Hematopoietic multipotent progenitor cell treated with erythropoietin and hydrocortisone succinate and interleukin-3 and kit ligand, for 8 days (in vitro differentiated cells): ENCODE measurements at places on chromosomes 4 and X.

GRCh38 chr4:7765666-7766065 lies 174.0 kb downstream of the AFAP1 start:
- DNase-seq = no peak

DNA sequence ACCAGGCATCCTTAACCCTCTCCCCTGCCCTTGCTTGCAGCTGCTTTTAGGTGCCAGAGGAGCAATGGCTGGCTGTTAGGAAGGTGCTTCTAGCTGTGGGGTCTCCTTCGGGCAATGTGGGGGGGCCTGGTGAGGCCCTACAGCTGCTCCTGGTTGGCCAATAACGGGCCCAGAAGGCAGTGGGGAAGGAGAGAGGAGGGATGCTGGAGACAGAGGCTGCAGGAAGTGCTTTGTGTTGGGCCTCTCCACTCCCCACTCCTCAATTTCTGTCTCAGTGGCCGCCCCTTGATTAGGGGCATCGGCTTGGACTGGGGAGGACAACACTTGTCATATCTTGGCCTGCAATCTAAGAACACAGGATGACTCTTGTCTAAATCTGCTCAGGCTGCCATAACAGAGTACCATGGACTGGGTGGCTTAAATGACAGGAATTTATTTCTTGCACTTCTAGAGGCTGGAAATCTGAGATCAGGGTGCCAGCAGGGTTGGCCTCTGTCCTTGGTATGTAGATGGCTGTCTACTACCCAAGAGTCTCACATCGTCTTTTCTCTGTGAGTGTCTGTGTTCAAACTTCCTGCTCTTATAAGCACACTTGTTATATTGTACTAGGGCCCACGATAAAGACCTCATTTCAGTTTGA lies 374.3 kb downstream of the MID1IP1 start:
- no peak for DNase-seq

DNA sequence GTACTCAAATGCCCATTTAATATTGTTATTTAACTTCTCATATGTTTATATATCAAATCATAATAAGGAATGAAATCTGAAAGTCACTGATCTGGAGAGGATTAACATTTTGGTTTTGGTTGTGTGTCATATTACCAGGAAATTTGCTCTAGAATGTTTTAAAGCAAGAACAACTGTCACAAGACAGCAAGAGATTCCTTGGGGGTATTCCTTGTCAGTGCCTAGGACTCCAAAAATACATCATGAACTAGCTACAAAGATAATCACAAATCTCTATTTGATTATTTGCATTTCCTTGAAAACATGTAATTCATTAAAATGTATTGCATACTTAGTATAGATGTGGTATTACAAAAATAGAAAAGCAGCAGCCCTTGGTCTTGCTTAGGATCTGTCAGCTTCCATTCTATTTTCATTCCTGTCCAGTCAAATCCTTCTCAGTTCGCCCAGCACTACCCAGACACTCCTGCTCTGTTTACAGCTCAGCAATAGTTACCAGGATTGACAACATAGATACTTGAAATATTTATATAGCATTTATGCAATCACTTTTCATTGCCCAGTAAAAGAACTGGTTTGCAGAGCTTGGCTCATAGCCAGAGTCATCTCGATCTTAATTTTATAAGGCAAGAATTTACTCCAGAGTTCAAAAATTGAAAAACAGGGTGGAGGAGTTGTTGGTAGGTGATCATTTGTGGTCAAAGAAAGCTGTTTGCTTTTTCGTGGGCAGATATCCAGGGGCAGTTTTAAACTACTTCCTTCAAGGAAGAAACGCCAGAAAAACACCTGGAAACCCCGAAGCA lies 9.2 kb upstream of the BMP3 start:
- no peak for DNase-seq

- DNase-seq = no peak
These were observed 107.9 kb downstream of the CPEB2 start for GRCh38 chr4:15110120-15110571.

GRCh38 chrX:54891573-54891972 lies 29.1 kb upstream of the TRO start:
- DNase-seq = peak; percentile 71

- DNase-seq = no peak
These were observed 72.7 kb downstream of the ANXA10 start for GRCh38 chr4:168164915-168165548.

DNA sequence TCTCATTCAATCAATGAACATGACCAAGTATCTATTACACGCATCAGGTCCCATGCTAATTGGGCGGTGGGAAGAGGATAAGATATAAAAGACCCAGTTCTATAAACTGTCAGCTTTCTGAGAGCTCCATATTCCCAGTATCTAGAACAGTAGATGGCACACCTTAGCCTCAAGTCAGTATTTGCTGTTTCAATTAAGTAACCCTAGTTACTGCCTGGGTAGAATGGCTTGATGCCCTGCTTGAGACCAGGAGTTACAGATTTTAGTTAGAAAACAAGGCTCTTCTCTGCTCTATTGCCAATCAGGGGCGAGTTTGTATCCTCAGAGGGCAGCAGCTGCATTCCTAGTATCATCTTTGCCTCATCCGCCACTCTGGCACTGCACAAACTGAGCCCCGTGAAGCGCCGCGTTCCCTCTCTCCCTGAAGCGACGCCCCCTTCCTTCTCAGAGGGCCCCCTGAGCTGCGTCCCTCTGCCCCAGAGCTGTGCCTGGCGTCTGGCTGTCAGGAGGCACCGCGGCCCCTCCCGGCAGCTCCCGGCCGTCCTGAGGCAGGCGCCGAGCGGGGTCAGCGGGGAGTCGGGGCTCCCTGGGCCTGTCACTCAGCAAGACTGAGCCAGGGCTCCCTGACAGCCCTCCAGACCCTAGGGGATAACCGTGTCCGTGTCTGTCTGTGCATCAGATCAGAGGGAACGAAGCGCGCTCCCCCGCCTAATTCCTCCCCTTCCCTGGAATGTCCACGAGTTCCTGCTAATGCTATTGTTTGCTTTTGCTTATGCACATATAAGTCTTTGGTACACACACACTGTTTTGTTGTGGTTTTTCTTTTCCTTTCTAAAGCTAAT lies 212.4 kb upstream of the TTC29 start:
- DNase-seq = no peak

DNA sequence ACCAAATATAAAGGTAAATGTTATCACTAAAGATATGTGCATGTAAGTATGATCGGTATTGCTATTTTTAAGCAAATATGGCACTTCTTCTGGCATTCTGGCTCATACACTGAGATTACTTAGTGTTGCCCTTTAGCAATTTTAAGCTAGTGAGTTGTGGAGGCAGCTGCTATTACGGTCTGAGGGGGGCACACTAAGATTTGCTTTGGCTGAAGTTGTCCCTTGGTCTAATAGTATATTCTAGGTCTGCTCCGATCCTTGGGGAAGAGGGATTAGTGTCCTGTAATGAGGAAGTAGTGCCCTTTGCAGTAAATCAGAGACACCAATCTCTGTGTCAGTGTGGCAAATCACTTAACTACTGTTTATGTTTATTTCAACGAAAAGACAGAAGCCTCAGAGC lies 196.5 kb upstream of the FTHL17 start:
- no peak for DNase-seq

DNA sequence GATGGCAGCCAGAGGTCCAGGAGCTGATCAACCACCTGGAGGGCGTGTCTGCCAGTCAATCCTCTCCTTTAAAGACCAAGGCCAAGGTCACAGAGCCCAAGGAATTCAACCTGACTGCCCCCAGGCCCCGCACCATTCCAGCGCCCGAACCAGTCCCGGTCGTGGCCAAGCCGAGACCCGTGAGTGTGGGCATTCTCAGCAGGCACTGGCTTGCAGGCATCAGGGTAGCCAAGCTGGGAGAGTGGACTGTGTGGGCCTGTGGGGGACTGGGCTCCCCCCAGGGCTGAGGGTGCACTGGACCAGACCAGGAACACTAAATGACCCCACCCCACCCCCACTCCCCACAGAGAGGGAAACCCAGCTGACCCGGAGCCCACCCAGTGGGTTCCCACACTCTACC lies 23.8 kb upstream of the RNF4 start:
- DNase-seq = no peak

- DNase-seq = no peak
These were observed 882 bp upstream of the CXCR3 start for GRCh38 chrX:71619193-71619592.

- no peak for DNase-seq
These were observed 114.3 kb downstream of the VSIG4 start for GRCh38 chrX:65925592-65925991.

GRCh38 chr4:104866809-104867208 lies 279.9 kb upstream of the TET2 start:
- DNase-seq = no peak

- peak; percentile 51 for DNase-seq
These were observed 132.5 kb upstream of the NHS start for GRCh38 chrX:17242470-17242869.

- DNase-seq = no peak
These were observed 55.5 kb upstream of the CLCN4 start for GRCh38 chrX:10101269-10101668.

GRCh38 chr4:131337936-131338335 lies 1811.2 kb upstream of the PCDH10 start:
- DNase-seq = no peak

GRCh38 chrX:9885150-9885549 lies 82.0 kb upstream of the CLDN34 start:
- DNase-seq = peak; percentile 63

GRCh38 chr4:137923494-137923893 lies 318.7 kb downstream of the SLC7A11 start:
- no peak for DNase-seq

DNA sequence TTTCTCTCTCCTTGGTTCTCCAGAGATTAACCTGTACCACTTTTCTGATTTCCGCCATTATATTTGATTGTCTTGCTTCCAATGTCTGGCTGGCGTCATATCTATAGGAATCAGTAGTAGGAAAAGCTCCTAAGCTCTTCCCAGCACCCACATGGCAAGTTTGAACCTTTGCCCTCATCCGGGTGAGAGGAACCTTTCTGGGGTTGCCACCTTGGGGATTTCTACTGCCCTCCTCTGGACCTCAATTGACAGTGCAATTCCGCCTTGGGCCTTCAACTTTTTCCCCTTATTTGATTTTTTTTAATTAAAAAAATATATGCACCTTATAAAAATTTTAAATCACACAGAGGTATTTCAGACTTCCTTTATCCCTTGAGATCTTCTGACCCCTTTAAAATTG lies 2.0 kb upstream of the CXorf66 start:
- DNase-seq = peak; percentile 16

DNA sequence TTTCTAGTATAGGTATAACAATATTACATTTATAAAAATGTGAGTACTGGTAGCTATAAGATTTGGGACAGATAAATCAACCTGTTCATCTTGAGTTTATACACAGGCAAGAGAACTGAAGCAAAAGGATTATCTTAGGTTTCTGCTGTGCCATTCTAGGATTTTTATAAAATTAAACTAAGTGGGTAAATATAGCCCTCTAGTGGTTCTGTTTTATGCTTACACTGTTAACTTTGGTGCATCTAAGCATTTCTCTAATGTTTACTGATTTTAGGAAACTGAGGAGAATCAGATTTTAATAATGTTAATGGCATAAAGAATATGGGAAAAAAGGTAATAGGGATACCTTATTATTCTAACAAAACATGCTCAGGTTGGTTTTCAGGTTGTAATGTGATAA lies 1.1 kb upstream of the RRH start:
- peak; percentile 45 for DNase-seq

GRCh38 chr4:6497796-6498195 lies 25.4 kb upstream of the PPP2R2C start:
- DNase-seq = no peak

DNA sequence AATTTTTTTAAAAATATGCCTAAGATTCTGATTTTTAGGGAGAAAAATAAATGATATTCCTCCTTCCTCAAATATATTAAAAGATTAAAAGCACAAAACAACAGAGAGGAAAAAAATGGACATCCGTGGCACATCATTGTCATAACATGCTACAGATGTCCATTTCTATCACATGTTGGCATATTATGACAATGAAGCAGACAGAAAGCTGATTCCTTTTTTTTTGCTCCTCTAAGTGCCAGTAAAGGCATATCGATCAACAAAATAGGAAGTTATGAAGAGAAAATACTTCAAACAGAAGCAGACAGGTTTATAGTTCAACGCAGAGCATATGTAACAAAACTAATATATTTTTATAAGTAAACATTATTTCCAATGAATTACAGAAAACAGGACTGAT lies 11.2 kb downstream of the KLHL8 start:
- no peak for DNase-seq

DNA sequence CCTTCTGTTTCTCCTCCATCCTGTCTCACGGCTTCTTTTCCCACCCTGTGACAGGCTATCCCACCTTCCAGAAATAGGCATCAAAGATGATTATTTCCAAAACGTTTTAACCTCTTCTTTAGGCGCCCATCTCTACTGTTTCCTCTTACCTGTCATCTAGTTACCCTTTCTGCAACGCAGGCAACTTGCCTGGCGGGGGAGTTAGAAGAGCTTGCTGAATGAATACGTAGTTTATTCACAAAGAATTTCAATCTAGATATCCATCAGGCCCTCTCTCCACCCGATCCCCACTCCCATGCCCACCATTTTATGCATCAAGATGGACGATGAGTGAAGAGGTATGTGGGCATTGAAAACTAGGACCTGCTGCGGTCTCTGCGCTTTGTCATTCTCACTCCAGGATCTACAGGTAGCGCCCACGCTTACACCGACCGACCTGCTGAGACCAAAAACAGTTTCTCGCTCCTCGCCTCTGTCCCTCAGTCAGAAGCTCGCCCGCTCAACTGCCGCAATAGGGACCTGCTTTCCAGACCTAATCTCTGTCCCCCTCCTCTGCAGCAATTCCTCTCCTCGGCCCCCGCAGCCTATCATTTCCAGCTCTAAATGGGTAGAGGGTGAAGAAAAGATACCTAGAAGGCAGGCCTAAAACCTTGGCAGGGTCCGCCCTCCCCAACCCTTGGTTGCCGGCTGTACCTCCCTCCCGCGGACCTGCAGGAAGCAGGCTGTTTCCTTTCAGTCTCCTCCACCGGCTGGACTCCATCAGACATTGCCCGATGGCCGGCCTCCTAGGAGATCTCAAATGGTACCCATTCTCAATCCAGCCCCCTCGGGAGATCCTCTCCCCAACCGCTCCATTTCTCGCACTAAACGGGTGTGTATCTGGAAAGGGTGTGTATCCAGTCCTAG lies 624 bp downstream of the BEX5 start:
- DNase-seq = no peak

DNA sequence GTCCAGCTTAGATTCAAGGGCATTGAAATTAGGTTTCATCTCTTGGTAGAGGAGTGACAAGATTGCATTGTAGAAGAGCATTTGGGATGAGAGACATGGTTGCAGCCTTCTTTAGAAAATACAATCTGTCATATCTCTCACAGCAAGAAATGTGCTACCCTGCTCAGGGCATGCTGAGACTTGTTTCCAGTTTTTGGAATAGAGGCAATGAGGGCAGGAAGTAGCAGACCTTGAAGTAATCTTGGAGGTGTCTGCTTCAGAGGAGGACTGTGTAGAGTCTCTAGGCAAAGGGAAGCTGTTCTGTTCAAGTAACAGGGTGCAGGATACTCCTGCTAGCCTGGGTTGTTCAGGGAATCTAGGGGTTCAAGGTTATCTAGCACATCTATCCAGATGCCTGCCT lies 116.1 kb upstream of the ZNF827 start:
- DNase-seq = no peak

- no peak for DNase-seq
These were observed 197.1 kb upstream of the FGF13 start for GRCh38 chrX:138908577-138908976.

GRCh38 chr4:20543131-20543530 lies 157.1 kb upstream of the PACRGL start:
- DNase-seq = no peak
